CD14-positive monocyte (primary cell): ENCODE measurements at places on chromosomes 7 and 10.

- DNase-seq, result no peak
Measured at GRCh38 chr10:98832738-98833137, 386.0 kb upstream of the HPS1 start.

- DNase-seq, result no peak
Measured at GRCh38 chr10:123862421-123863182, 29.0 kb downstream of the CPXM2 start.

- DNase-seq, result no peak
Measured at GRCh38 chr7:22545529-22545928, 45.5 kb upstream of the STEAP1B start.

- DNase-seq, result no peak
Measured at GRCh38 chr10:128766915-128767314, 640.7 kb upstream of the MKI67 start.

DNA sequence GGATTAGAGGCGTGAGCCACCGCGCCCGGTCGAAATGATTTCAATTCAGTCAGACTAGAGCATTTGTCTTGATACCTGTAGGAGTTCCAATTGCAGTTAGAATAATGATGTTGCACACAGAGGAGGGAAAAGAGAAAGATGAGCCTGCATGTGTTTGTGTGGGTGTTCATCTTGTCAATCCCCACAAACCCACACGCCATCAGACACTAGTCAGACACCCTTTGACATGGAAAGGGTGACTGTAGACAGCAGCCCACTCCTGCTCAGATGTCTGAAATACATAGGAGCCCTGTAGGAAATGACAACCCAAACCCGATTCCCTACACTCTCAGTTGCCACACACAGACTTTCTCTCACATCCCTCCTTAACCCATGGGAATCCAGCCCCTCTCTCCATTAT is 92.0 kb downstream of the ABLIM1 start:
- DNase-seq, result no peak

DNA sequence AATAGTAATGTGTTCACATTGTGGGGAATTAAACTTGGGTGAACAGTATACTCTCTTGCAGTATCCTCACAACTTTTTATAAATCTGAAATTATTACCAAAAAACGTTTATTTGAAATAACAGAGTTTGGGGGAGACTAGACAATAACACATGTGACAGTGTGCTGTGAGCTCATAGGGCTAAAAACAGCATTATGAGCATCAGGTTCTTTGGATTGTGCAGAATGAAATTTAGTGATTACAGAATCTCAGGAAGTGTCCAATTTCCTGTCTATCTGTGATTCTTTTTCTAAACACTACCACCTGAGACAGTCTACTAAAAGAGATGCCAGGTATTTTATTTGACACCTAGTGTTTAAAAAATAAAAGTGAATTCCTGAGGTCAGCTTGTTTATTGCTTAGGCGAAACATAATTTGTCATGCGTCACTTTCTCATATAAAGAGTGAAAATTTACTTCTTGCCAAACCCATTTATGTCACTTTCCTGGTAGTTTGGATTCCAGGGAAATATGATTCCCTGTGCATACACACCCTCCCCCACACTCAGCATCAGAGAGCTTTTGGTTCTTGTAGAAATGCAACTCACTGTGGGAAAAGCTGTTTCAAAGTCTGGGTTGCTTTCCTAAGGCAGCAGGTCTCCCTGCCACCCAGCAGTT is 71.2 kb downstream of the AOAH start:
- no peak for DNase-seq

DNA sequence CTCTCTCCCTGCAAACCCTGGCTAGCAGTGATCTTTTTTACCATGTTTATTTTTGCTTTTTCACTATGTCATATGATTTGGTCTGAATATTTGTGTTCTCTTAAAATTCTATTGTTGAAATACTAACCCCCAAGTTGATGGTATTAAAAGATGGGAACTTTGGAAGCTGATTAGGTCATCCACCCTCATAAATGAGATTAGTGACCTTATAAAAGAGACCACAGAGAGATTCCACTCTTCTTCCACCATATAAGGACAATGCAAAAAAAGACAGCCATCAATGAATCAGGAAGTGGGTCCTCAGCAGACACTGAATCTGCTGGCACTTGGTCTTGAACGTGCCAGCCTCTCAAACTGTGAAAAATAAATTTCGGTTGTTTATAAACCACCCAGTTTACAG is 112.8 kb upstream of the KCND2 start:
- DNase-seq, result no peak

- no peak for DNase-seq
Measured at GRCh38 chr7:104469166-104469820, 140.9 kb downstream of the LHFPL3 start.

- DNase-seq, result no peak
Measured at GRCh38 chr7:19248115-19248514, 102.9 kb upstream of the FERD3L start.

DNA sequence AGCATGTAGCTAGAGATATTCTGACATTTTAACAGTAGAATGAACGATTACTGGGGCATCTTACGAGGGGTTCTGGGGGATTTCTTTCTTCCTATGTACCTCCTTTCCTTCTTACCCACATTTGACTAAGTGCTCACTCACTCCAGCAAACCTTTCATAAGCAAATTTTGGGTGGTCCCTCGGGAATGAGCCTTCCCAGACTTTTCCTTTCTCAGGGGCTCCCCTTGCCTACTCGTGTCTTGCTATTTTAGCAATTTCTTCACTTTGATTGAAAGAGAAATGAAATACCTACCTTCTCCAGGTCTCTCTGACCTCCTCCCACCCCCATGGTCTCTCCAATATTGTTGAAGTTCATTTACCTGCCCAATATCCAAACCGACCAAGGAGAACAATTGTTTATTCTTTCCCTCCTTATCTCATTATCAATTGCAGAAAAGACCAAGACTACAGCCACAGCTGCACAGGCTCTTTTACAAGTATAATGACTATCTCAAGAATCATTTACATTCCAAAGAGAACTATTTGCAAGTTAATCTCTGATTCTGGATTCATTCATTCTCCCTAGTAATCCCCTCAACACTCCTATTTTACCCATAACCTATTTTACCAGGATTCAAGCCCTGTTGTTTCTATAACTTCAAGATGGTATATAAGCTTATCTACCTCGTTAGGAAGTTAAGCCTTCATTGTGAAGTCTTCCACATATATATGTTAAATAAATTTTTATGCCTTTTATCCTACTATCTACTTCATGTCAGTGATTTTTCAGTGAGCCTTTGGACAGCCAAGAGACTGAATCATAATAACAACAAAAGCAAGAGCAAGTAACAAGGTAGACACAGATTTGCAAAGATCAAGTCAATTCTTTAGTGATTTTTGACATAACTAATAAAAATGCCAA is 480.6 kb downstream of the IPMK start:
- DNase-seq, result no peak

GRCh38 chr7:88700725-88701124 is 58.8 kb upstream of the ZNF804B start:
- DNase-seq, result no peak

GRCh38 chr10:128064108-128064969 is 61.9 kb downstream of the MKI67 start:
- DNase-seq, result peak; percentile 97

GRCh38 chr7:80942261-80943041 is 23.6 kb upstream of the SEMA3C start:
- DNase-seq, result peak; percentile 90

DNA sequence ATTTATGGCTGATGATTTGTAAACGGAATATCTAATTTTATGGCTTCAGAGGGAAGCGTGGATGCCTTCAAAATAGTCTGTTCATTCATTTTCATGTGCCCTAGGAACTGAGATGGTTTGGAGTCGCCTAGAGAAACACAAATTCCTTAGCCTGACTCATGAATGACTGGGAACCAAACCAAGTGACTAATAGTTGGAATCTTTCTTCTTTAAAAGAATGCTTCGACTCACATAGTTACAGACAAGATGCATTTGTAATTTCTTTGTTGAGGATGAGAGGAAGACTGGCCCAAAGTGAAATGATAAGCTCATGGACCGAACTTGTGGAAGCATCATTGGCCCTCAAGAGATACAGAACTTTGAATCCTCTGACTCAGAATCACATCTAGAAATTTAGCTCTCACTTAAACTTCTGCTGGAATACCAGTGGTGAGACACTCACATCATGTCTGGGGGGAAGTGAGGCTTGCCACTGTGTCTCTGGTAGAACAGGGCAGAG is 1107.2 kb downstream of the NRG3 start:
- DNase-seq, result no peak
